ENCODE measurements at places on chromosomes 3 and 15.

GRCh38 chr3:61438253-61439121 lies 122.9 kb upstream of the PTPRG start:
- DNase-seq: no peak

GRCh38 chr3:135068011-135068410 lies 273.0 kb downstream of the EPHB1 start:
- no peak for DNase-seq

DNA sequence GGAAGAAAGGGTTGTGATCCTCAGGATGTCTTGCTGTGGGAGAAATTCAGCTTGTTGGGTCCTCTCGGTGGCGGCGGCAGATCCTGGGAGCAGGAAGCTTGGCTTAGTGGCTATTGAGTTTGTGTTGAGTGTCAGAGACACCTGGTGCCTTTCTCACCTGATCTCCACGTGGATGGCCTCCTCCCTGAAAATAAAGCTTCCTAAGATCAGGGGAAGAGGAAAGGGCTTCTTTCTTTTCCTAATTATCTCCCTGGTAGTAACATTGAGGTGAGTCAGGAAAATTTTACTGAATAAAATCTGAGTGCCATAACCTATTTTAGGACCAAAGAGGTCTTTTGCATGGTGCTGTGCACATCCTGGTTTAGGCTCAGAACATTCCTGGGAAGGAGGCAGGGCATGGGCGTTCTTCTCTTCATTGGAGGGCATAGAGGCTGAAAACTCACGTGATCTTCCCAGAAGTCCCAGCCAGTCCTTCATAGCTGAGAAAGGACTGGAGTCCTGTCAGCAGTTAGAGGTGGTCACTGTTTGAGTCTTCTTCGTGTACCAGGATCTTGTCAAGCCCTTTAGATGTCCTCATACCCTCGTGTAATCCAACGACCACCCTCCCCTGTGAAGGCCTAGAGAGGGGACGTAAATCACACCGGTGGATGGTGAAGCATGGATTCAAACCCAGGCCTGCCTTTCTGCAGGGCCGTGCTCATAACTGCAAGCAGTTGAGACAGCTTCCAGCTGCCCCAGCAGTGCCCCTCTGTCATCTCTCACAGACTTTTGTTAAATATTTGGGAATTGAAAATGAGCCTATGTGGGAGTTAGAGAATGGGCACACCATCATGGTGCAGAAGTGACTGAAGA lies 1.1 kb downstream of the CMTM8 start:
- DNase-seq: no peak

DNA sequence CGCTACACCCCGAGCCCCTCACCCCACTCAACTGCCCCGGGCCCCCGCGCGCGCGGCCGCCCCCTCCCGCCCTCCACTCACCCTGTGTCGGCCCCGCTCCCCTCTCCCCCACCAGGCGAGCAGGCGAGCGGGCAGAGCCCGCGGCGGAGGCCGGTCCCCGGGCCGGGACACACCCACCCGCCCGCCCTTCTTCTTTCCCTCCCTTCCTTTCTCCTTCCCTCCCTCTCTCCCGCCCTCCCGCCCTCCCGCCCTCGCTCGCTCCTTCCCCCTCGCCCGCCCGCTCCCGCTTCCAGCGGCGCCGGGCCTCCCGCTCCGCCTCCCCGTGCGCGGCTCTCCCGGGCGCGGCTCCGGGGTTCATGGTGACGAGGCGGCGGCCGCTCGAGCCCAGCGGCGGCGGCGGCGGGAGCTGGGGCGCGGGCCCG lies at the start of gene CTDSPL:
CTDSPL (plus strand) TSS at position 261 of the 422 bp plus-strand sequence. CDS start 320 bp downstream, outside the sequence.
- DNase-seq: no peak

DNA sequence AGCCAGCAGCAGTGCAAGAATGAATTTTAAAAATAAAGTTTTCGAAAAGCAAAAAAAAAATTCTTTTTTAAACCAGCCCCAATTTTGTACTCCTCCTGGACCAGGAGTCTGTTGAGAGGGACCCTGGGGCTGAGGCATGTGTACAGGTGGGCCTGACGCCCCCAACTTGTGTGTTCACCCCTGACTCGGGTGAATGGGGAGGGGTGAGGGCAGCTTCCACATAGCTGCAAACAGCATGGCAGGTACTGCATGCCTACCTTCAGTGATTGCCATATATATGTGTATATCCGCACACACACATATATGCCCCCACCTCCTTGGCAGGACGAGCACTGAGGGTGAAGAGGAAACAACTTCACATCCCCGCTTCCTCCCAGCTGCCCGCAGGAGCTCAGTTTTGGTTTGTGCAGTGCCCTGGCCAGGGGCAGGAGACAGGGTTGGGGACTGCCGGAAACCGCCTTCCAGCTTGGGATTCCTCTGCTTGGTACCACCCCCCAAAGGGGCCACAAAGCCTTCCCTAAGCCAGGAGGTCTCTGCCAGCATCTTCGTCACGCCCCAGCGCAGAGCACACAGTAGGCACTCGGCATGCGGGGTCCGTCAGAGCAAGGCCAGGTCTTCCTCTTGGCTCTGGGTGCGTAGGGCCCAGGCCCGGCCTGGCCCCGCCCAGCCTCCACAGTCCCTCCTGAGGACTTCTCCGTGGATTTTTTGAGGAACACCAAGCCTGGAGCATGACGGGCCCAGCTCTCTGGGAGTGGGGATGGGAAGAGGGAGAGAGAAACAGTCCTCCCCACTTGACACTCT lies 61.8 kb upstream of the RPL32 start:
- DNase-seq: no peak
